Globus pallidus (tissue), 1 donor: ENCODE measurements at places on chromosomes 3 and 15.

- no peak for DNase-seq
These were observed 587.1 kb downstream of the ZNF385D start for GRCh38 chr3:21163956-21164355.

GRCh38 chr3:89332386-89332785 is 225.0 kb downstream of the EPHA3 start:
- no peak for DNase-seq

DNA sequence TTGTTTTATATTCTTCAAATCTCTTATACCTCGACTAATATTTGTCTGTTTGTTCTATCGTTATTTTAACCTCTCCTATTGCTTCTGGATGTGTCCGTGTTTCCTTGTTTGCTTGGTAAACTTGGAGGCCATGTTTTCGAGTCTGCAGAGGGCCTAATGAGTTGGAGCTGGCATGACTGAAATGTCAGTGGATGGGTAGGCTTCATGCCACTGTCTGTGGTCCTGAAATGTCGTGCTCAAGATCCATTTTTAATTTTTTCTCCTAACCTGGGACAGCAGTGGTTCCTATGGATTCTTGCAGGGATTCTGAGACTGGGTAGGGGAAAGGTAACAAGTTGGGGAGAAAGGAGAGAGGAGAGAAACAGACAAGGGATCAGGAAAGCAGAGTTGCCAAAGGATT is 18.8 kb upstream of the GASK1A start:
- DNase-seq, result no peak

- DNase-seq, result no peak
These were observed 1037.0 kb upstream of the CFAP20DC start for GRCh38 chr3:60086811-60087210.

DNA sequence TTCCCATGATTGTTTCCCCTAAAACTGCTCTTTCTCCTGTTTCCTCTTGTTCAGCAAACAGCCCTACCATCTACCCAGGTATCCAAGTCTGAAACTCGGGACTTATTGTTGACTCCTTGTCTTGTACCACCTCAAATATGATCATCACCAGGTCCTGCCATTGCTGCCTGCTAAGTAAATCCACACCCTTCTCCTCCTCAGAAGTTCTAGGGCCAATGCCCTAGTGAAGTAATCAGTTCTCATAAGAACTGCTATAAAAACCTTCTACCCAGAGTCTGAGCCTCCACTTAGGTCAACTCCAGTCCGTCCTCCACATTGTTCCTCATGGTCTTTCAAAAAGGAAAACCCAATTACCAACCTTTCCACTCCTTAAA is 77.0 kb upstream of the IL12A start:
- DNase-seq, result no peak
